ENCODE measurements at places on chromosomes 3 and 15.

DNA sequence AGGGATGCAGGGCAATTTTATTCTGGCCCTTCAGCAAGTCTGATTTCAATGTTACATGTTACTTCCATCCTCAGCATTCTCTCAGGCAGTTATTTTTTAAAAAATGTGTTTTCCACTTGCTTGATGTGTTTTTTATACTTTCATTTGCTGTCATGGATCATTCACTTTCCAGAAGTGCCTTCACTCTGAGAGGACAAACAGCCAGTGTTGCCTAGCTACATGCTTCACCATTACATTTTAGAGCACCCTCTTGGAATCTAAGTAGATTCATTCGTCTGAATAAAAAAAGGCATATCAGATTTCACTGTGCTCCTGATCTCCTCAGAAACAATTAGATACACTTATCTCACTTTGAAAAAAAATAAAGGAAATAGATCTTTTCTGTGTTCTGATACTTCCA, 93.6 kb upstream of the POU1F1 start:
- DNase-seq, result no peak

DNA sequence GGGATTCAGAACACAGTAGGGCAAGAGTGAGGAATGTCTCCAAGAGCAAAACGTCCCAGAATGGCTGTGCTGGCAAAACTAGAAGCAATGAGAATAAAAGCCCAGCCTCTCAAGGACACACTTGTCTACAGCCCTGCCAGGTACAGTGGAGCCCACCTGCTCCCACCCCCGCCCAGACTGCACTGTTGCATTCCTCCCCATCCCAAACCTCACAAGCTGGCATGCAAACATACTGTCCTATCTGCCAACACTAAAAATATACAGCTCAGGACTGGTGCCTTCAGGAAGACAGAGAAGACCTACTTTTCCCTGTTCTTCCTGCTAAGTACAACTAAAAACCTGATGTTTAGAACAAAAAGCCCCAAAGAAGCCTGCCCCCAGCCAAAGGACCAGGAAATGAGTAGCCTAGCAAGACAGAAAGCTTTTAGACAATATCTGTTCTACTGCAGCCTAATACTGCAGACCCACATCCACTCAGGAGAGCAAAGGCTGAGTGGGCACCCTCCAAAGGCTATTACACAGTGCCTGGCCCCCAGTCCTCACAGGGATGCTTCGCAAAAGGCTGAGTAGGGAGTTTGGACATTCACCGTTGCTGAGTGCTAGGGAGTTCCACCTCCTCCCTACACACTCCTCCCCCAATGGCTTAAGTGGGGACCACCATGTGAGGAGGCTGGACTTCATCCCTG, 13.5 kb downstream of the OCA2 start:
- no peak for DNase-seq

- no peak for DNase-seq
Observed at GRCh38 chr3:155791190-155791589, 14.9 kb downstream of the C3orf33 start.

DNA sequence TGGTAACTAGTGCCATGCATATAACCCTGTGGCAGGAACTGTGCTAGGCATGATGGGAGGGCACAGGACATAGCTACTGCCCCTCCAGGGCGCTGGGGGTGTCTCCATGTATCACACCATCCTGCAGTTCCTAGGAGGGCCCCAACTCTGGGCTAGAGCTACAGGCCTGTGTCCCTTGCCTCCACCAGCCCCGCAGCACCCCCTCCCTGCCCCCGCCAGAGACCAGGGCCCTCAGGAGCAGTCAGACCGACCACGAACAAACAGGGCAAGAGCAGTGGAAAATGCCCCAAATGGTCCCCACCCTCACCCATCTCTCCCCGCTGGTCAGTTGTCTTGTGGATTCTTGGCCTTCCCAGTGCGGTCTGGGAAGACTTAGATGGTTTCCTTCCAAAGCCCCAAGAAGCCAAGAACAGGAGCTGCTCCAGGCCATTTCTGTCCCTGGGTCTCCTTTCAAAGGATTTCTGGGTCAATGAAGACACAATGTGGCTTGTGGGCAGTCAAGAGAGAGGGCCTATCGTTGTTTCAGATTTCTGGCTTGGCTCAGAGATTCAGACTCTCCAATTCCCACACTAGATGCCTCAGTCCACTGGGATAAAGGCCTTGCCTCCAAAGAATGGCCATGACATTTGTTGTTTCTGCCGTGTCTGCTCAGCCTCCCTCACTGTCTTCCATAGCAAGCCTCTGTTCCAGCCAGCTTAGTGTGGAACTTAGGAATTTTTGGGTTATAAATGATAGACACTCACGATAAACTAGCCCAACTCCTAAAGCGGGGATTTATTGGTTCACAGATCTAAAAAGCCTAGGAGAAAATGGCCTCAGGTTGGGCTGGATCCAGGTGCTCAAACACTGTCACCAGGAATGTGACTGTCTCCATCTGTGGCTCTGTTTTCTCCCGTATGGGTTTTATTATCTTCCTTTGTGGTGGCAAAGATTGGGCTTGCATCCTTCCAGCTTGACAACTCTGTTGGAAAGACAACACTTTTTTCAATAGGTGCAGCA, 80.6 kb downstream of the LSM3 start:
- no peak for DNase-seq

DNA sequence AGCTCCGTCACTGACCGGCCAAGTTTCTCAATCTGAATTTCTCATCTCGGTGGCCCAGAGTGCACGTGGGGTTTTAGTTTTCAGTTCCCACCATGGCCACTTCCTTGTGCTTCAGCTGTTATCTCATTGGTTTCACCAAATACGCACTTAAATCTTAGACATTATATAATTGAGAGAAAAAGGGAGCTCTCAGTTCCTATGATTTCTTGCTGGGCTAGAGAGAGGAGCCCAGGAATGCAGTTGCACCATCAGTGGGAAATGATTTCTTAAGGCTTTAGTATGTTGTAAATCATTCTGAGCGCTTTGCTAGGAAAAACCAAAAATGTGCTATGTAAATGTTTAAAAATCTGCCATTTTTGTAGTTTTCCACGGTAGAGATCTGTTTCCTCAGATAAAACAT, 53.2 kb downstream of the OXNAD1 start:
- DNase-seq, result no peak

DNA sequence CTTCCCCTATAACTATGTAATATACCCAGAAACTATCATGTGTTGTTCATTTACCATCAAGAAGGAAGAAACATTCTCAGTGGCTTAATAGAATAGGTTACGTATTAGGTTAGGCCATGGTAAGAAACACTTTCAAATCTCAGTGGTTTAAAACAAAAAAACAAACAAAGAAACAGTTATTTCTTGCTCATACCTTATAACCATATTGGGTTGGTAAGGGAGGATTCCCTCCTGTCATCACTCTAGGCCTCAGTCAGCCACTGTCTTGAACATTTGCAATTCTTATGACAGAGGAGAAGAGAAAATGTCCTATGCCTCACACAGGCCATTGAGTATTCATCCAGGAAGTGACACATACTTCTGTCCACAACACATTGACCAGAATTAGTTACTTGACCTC, 727.7 kb upstream of the NECTIN3 start:
- no peak for DNase-seq

GRCh38 chr3:144433006-144433405, 461.4 kb downstream of the DIPK2A start:
- DNase-seq, result no peak

GRCh38 chr3:27657404-27657803, 64.7 kb downstream of the EOMES start:
- DNase-seq, result no peak

DNA sequence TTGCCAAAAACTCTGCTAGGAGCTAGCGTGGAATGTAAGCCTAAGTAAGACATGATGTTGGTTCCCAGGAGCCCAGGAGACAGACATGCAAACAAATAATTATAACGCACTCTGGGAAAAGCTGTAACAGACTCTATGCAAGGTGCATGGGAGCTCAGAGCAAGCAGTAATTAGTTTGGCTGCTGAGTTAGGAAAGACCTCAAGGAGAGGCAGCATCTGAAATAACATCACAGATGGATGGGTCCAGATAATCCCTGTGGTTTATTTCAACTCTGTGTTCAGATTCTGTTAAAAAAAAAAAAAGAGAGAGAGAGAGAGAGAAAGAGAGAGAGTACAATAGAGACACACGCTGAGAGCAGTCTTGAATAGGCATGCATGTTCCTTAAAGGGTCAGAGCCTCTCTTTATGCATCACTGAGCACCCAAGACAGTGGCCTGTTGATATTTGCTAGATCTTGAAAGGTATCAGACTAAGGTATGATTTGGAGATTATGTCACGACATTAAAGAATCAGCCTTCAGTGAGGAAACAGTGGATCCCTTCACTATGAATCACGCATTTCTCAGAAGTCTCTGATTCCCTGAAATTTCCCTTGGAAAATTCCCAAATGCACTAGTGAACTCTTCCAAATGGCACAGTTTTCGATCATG, 124.4 kb upstream of the LIPC start:
- DNase-seq, result no peak

- DNase-seq, result no peak
Observed at GRCh38 chr3:69410301-69410700, 24.4 kb upstream of the FRMD4B start.

DNA sequence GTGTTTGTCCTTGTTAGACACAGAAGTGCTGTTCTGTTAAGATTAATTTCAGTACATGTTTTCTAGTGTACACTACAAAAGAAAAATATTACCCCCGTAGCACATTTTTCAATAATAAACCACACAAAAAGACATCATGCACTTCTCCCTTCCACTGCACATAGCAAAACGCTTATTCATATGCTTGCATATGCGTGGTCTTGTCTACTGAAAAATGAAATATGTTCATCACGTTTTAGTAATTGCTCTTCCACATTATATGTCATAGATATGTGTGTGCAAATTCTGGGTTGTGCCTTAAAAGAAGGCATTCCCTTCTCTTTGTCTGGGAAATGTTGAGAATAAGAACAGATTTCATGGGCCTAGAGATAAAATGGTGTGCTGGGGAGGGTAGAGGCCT, 353.9 kb downstream of the NSUN3 start:
- DNase-seq, result no peak

GRCh38 chr15:100809151-100809550, 70.5 kb upstream of the ALDH1A3 start:
- DNase-seq, result no peak

DNA sequence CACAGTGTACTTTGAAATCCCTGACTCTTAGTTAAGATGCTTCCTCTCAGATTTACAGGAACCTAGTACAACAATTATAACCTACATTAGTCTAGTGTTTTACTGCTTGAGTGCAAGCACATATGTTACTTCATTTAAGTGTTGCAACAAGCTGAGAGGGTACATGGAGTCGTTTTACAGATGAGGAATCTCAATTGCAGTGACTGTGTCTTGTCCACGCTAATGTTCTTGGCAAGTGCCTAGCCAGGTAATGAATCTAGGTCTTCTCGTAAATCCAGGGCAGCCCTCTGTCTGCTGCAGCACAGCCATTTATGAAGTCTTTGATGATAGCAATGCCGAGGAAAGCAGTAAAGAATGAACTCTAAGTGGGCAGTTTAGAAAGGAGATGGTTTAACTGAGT, 384.4 kb upstream of the ARPP21 start:
- no peak for DNase-seq

DNA sequence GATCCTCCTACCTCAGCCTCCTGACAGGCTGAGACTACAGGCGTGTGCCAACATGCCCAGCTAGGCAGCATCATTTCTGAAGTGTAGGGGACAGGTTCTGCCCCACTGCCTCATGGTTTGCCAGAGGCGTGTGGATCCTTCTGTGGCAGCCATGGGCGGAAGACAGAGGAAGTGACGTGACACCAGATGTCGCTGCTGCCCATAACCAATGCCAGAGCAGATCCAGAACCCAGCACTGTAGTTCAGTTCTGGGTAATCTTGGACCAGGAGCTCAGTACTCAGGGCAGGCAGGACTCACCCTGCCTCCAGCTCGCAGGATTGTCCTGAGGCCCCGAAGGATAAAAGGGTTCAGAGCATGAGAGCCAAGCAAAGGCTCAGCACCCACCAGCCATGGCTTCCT, 8.2 kb downstream of the RBPMS2 start:
- DNase-seq, result no peak

GRCh38 chr3:118734664-118735063, 300.0 kb downstream of the IGSF11 start:
- DNase-seq, result no peak

- no peak for DNase-seq
Observed at GRCh38 chr3:154071146-154071545, 50.0 kb upstream of the ARHGEF26 start.

- no peak for DNase-seq
Observed at GRCh38 chr3:101725890-101726275, 1.5 kb downstream of the CEP97 start.

- DNase-seq, result no peak
Observed at GRCh38 chr15:88830016-88830415, 26.8 kb downstream of the ACAN start.

Measured in activated B cell treated with CpG ODN at 0.5 μM for 24 hours (primary cell).